ENCODE measurements at places on chromosomes 3 and 15. TPM values are rescaled to one million over a fixed set of nuclear protein-coding genes. Genes with fewer than 3 reads are reported as not detected.

DNA sequence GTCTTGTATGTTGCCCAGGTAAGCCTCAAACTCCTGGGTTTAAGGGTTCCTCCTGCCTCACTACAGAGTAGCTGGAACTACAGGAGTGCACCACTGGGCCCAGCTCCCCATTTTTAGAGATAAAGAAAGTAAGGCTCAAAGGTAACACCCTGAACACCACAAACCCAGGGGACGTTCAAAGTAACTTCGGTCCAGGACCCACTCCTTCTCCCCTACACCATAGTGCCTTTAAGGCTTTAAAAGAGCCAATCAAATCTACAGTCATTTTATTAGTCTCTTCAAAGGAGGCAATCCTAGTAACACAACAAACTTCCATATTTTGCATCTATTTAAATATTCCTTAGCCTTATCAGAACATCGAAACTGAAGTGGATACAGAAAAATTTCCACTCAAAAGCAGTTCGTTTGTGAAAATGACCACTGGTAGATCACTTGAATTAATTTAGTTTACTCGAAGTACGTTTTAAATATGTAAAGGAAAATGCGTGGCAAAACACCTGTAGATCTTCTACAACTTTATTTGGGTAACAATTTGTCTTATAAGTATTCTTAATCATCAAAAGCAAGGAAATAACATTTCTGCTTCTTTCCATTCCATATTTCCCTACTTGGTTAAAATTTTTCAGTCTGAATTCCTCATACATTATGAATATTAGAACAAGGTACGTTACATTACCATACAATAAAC lies 1.8 kb downstream of the STAG1 start:
- H3K36me3 ChIP-seq: peaks cover 3% of the 10 kb centered on the region
- peaks cover 48% of the 10 kb centered on the region for H3K4me1 ChIP-seq
- peak overlapping the region; percentile 96 for H3K4me3 ChIP-seq

DNA sequence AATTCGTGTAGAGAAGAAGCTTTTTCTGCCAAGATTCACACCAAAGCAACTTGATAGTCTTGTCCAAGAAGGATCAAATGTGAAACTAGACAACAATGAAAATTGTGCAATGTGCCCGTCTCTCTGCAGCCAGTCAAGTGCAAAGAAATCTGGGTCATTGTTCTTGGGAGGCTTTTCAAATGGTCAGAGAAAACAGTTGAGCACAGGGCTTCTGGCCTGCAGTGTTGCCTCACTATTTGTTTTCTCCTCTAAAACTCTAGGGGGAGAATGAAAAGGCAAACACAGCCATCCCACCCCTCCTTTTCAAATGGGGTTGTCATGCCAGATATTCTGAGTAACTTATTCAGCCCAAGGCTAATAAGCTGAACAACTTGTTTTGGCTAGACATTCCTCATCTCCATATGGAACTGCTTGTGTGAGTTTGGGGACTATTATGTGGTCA lies 417.6 kb upstream of the CDIN1 start:
- H3K27ac ChIP-seq: no peak overlapping the region
- no peak overlapping the region for H3K4me3 ChIP-seq
- DNase-seq: no peak
- no peaks in the 10 kb centered on the region for H3K36me3 ChIP-seq

Gene TMOD2
- total RNA-seq: 4.3 TPM

Gene SNX22
- 0.05 TPM for total RNA-seq

- DNase-seq: no peak
- no peak overlapping the region for H3K4me3 ChIP-seq
- H3K36me3 ChIP-seq: peaks cover 93% of the 10 kb centered on the region
- H3K27me3 ChIP-seq: no peaks in the 10 kb centered on the region
- H3K27ac ChIP-seq: no peak overlapping the region
Measured at GRCh38 chr3:52480768-52481715, 14.1 kb upstream of the STAB1 start.

Gene PYGO1
- 9.9 TPM for total RNA-seq

Gene PLSCR5
- not detected for total RNA-seq

DNA sequence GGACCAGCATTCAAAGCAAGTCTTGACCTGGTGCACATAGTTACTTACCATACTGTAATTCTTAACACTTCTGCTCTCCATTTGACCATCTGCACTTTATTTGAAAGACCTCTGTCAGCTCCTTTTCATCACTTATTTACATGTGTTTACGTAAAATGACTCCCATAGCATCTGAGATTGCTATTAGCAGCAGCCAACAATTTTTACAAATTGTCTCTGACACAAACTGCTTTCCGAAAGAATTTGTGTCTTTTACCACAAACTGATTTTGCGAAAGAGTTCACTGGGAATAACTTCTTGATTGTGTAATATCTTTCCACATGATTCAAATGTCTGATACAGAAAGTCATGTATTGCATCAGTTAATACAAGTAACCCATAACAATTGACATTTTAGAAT lies 144.1 kb upstream of the PEX5L start:
- no peaks in the 10 kb centered on the region for H3K36me3 ChIP-seq
- H3K4me3 ChIP-seq: no peak overlapping the region
- H3K27me3 ChIP-seq: no peaks in the 10 kb centered on the region
- H3K27ac ChIP-seq: no peak overlapping the region
- no peak for DNase-seq
- H3K4me1 ChIP-seq: no peaks in the 10 kb centered on the region

- H3K27ac ChIP-seq: no peak overlapping the region
- H3K36me3 ChIP-seq: no peaks in the 10 kb centered on the region
- H3K27me3 ChIP-seq: no peaks in the 10 kb centered on the region
Measured at GRCh38 chr3:19471138-19471537, 322.8 kb downstream of the KCNH8 start.

DNA sequence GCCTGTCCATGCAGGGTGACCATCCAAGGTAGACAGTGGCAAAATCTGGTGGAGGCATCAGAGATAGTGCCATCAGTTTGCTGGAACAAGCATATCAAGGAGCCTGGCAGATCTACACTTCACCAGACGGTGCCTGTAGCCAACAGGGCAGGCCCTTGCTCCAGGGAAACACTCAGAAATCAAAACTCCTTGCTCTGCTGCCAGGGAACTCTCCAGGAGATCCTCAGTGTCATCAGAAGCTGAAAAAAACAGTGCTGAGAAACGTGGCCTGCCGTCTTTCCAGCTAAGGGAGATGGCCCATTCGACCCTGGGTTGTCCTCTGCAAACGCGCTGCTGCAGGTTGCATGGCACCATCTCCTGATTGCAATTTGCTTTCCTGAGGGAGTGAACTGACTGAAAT lies 30.5 kb upstream of the ATP13A3 start:
- no peaks in the 10 kb centered on the region for H3K27me3 ChIP-seq
- H3K4me1 ChIP-seq: peaks cover 10% of the 10 kb centered on the region
- H3K4me3 ChIP-seq: no peak overlapping the region
- H3K36me3 ChIP-seq: no peaks in the 10 kb centered on the region
- H3K27ac ChIP-seq: no peak overlapping the region
- DNase-seq: no peak

Gene GABRR3
- total RNA-seq: not detected

DNA sequence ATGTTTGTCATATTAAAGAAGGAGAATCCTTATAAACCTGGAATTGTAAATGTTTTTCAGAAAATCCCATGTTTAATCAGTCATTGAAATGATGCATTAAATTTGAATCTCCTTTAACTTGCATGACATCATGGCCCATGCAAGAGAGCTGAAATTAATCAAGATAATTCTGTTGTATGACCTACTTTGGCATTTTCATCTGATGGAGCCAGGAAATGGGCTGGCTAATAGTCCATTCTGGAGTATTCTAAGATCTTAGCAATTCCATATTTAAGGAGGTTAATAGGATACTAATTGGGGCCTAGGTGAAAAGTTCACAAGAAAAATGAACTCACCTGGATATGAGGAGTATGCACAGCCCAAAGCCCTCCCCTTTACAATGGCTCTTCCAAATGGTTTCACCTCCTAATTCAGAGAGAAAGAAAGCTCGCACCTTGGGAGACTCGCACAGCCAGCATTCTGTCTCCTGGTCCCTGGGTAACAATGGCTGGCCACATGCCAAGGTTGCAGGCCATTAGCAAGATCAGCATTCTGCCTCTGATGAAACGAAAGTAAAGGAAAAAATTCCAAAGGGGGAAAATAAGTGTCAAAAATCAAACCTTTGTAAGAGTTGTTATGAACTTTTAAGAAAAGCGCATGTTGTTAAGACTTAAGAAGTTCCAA lies 786.4 kb downstream of the MCTP2 start:
- no peaks in the 10 kb centered on the region for H3K36me3 ChIP-seq
- H3K4me3 ChIP-seq: no peak overlapping the region
- DNase-seq: peak; percentile 25

- H3K27me3 ChIP-seq: no peaks in the 10 kb centered on the region
- H3K27ac ChIP-seq: no peak overlapping the region
- H3K4me1 ChIP-seq: peaks cover 8% of the 10 kb centered on the region
- H3K4me3 ChIP-seq: no peak overlapping the region
- H3K36me3 ChIP-seq: no peaks in the 10 kb centered on the region
Measured at GRCh38 chr15:33822479-33822878, 145.8 kb upstream of the CHRM5 start.

Gene RAB7A
- 50.8 TPM for total RNA-seq

GRCh38 chr3:168648321-168648720 lies 552.6 kb upstream of the GOLIM4 start:
- no peak for DNase-seq
- no peak overlapping the region for H3K4me3 ChIP-seq
- H3K27ac ChIP-seq: no peak overlapping the region

- no peaks in the 10 kb centered on the region for H3K27me3 ChIP-seq
- H3K4me1 ChIP-seq: no peaks in the 10 kb centered on the region
- no peak for DNase-seq
- no peak overlapping the region for H3K4me3 ChIP-seq
- no peaks in the 10 kb centered on the region for H3K36me3 ChIP-seq
- H3K27ac ChIP-seq: no peak overlapping the region
Measured at GRCh38 chr3:106049821-106050220, 181.0 kb upstream of the CBLB start.

- H3K4me1 ChIP-seq: peaks cover 15% of the 10 kb centered on the region
- no peaks in the 10 kb centered on the region for H3K36me3 ChIP-seq
- H3K4me3 ChIP-seq: no peak overlapping the region
- no peak overlapping the region for H3K27ac ChIP-seq
- H3K27me3 ChIP-seq: no peaks in the 10 kb centered on the region
Measured at GRCh38 chr15:92877416-92877815, 22.7 kb upstream of the CHD2 start.

Gene LYZL4
- not detected for total RNA-seq

GRCh38 chr15:80447077-80447476 lies 42.9 kb downstream of the ARNT2 start:
- no peaks in the 10 kb centered on the region for H3K27me3 ChIP-seq
- H3K4me3 ChIP-seq: no peak overlapping the region
- H3K27ac ChIP-seq: no peak overlapping the region
- no peak for DNase-seq

DNA sequence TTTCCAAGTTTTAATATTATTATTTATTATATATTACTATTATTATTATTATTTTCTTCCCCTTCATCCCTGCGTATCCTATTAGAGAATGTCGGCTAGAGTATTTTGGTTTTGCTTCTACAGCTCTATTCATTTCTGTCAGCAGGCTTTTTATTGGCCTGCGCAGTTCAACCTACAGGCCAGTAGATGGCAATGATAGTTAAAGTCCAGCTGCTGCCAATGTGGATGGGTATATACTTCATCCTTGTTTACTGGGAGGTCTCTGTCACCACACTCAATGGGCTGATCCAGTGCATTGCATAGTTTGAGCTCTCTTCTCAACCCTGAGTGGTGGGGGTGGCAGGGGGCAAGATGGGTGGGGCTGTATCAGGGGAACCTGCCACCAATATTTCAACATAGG lies 799.8 kb downstream of the NSUN3 start:
- no peaks in the 10 kb centered on the region for H3K36me3 ChIP-seq
- H3K4me1 ChIP-seq: no peaks in the 10 kb centered on the region
- H3K4me3 ChIP-seq: no peak overlapping the region
- DNase-seq: no peak
- H3K27me3 ChIP-seq: no peaks in the 10 kb centered on the region

DNA sequence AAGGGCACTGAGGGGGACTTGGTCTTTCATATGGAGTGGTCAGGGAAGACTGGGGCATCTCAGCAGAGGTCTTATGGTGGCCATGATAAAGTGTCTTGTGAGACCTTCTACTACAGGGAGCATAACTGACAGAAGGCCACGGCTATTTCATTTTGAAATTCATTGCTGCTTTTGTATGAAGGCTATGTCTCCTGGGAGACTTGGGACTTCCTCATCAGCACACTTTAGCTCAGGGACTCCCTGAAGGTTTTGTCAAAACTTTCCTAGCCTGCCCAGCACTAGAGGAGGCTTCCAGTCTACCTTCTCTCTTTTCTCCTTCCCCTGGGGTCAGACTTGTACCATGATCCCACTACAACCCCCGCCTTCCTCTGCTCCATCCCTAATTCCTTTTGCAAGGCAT lies 77.2 kb upstream of the RASGRF1 start:
- H3K36me3 ChIP-seq: no peaks in the 10 kb centered on the region
- H3K27me3 ChIP-seq: no peaks in the 10 kb centered on the region
- H3K4me1 ChIP-seq: no peaks in the 10 kb centered on the region

Gene CP
- 1.7 TPM for total RNA-seq

- H3K4me3 ChIP-seq: no peak overlapping the region
- H3K4me1 ChIP-seq: no peaks in the 10 kb centered on the region
- H3K27me3 ChIP-seq: no peaks in the 10 kb centered on the region
- H3K36me3 ChIP-seq: no peaks in the 10 kb centered on the region
- DNase-seq: no peak
- H3K27ac ChIP-seq: no peak overlapping the region
Measured at GRCh38 chr3:114221165-114221880, 16.1 kb downstream of the ZNF80 start.

Gene C3orf49
- total RNA-seq: not detected
